ENCODE measurements at places on chromosomes 7 and 10. TPM values are rescaled to one million over a fixed set of nuclear protein-coding genes. Genes with fewer than 3 reads are reported as not detected.

Gene GPR15LG
- total RNA-seq, result not detected

Gene MLXIPL
- total RNA-seq, result not detected

Gene CALML5
- total RNA-seq, result not detected

Gene EBLN1
- total RNA-seq, result not detected

Gene PRSS2
- total RNA-seq, result not detected

Gene KLF14
- total RNA-seq, result 0.13 TPM

Gene KCND2
- total RNA-seq, result not detected

Gene IDE
- 50.6 TPM for total RNA-seq

Gene FAM24A
- not detected for total RNA-seq

Gene BMPER
- 181 TPM for total RNA-seq

Gene SLC16A9
- total RNA-seq, result 4.1 TPM

Gene COL13A1
- total RNA-seq, result not detected

Gene FFAR4
- total RNA-seq, result not detected

Gene RAPGEF5
- 3.4 TPM for total RNA-seq

Gene CH25H
- total RNA-seq, result 4.8 TPM

Gene CYP51A1
- total RNA-seq, result 202 TPM

Gene FBXL13
- 1.6 TPM for total RNA-seq

Gene WASHC2C
- total RNA-seq, result 44.2 TPM

Gene HGF
- total RNA-seq, result 0.65 TPM

Gene HACD1
- 37.4 TPM for total RNA-seq

Gene CYP2C18
- 0.22 TPM for total RNA-seq

Gene NME8
- not detected for total RNA-seq

Gene FOXP2
- 17.0 TPM for total RNA-seq

Gene SPAG6
- 2.1 TPM for total RNA-seq

Gene SPDYE2B
- total RNA-seq, result not detected

Gene SND1
- 226 TPM for total RNA-seq

Gene C7orf33
- total RNA-seq, result not detected

Gene GFRA1
- total RNA-seq, result 22.7 TPM

Gene SPRN
- total RNA-seq, result 0.11 TPM

Gene ELMO1
- total RNA-seq, result 15.3 TPM

Gene CYP2C9
- not detected for total RNA-seq

Gene CCDC172
- total RNA-seq, result not detected

Gene KCNMA1
- 145 TPM for total RNA-seq

Gene ABCB1
- not detected for total RNA-seq

Gene MYOF
- 400 TPM for total RNA-seq

Gene TIAL1
- total RNA-seq, result 58.5 TPM

Gene CAMK2B
- total RNA-seq, result 0.26 TPM

Gene STMP1
- total RNA-seq, result 35.9 TPM

Gene NPSR1
- total RNA-seq, result not detected

Gene ARHGAP22
- total RNA-seq, result 41.2 TPM

Gene AGMO
- total RNA-seq, result 0.32 TPM

Gene OR2A42
- 0.26 TPM for total RNA-seq

Gene VWA2
- not detected for total RNA-seq

Gene IGF2BP3
- 0.26 TPM for total RNA-seq

Gene FEZF1
- total RNA-seq, result not detected

Gene AFAP1L2
- total RNA-seq, result 0.13 TPM

Gene RNF133
- total RNA-seq, result 1.3 TPM

Gene OR13A1
- total RNA-seq, result not detected

Gene MSRB2
- 13.7 TPM for total RNA-seq

Gene MTPN
- total RNA-seq, result 180 TPM

Gene MMD2
- not detected for total RNA-seq

Gene SCART1
- 3.4 TPM for total RNA-seq

Gene NUTM2E
- total RNA-seq, result not detected

Gene SEMA4G
- total RNA-seq, result 0.26 TPM

Gene PANK1
- total RNA-seq, result 9.1 TPM

Gene LEP
- 0.11 TPM for total RNA-seq

Gene HOXA5
- 8.1 TPM for total RNA-seq

Gene SPDYE5
- total RNA-seq, result 0.13 TPM

All from articular chondrocyte of knee joint (primary cell).